ENCODE measurements at places on chromosomes 13 and 19.
A peak's percentile ranks its signal among the peaks of the same experiment; 100 is the strongest.

DNA sequence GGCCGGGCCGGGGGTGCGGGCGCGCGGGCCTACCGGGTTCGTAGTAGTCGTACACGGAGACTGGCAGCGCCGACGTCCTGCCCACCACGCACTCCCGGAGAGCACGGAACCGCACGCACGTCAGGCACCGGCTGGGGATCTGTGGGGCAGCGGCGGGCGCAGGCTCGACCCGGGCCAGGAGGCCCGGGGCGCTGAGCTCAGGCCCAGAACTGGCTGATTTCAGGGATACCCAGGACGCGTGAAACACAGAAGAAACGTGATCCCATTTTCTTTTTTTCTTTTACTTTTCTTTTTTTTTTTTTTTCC, 9.0 kb downstream of the F2RL3 start:
- no peak for DNase-seq

DNA sequence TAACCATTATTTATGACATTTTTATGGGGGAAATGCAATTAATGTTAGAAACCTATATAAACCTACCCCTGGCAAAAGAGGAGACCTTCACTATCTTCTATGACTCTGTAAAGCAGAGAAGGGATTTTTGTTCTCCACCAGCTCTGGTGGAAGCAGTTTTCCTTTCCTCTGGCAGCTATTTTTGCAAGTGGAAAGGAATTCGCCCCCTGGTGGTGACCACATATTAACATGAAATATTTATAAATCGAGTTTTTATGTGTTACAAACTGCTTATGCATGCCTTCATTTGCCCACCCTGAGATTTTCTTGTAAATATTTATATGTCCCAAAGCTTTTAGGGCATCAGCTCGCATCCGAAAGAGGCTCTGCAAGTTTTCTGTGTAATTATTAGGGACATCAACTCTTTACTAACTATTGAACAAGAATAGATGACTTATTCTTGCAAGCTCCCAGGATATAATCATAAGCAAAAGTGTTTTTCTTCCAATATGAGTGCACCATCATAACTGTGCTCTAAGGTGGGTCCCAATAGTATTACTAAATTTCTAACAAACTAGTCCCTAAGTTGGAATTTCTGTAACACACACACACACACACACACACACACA, 62.4 kb downstream of the SERTM1 start:
- DNase-seq, result peak; percentile 59

DNA sequence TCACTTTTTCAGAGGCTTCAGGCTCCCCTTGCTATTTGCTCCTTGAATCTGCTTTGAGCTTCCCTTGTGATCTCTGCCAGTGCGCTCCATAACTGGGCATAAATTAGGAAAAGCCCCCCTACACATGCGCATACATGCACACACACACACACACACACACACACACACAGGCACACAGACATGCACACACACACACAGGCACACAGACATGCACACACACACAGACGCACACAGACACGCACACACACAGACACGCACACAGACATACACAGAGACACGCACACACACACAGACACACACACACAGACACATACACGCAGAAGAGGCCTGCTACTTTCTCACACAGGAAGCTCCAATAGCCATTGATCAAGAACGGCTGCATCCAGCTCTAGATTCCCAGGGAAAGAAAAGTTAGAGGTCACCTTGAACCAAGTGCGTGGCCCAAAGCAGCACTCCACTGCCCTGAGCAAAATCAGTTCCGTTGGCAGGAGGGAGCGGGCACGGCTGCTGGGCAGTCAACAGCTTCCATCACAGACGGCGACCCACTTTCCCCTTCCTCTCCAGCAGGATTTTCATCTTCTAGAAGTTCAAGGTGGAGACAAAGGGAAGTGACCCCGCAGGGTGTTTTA, 145.6 kb downstream of the DPF1 start:
- no peak for DNase-seq

DNA sequence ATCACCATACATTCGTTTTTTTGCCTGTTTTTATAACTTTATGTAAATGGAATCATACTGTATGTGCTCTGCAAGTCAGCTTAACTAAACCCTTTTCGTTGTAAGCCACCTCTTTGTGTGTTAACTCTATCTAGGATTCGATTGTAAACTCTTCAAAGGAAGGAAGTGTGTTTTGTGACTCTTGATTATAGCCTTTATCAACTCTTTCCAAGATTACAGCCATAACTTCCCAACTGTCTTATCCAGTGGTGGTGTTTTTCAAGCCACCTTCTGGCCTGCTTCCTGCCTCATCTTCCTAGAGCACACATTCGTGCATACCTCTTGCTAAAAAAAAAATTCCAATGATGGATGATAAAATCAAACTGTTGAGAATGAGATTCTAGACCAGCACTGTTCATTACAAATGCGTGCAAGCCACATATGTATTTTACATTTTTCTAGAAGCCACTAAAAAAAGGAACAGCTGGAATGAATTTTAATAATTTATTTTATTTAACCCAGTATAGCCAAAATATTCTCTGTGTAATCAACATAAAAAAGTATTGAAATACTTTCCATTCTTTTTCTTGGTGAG, 12.0 kb upstream of the FBXL3 start:
- no peak for DNase-seq

- DNase-seq, result no peak
These were observed 692.8 kb upstream of the SGCG start for GRCh38 chr13:22487932-22488331.

GRCh38 chr19:47446534-47447469, 24.9 kb downstream of the SLC8A2 start:
- DNase-seq, result no peak

DNA sequence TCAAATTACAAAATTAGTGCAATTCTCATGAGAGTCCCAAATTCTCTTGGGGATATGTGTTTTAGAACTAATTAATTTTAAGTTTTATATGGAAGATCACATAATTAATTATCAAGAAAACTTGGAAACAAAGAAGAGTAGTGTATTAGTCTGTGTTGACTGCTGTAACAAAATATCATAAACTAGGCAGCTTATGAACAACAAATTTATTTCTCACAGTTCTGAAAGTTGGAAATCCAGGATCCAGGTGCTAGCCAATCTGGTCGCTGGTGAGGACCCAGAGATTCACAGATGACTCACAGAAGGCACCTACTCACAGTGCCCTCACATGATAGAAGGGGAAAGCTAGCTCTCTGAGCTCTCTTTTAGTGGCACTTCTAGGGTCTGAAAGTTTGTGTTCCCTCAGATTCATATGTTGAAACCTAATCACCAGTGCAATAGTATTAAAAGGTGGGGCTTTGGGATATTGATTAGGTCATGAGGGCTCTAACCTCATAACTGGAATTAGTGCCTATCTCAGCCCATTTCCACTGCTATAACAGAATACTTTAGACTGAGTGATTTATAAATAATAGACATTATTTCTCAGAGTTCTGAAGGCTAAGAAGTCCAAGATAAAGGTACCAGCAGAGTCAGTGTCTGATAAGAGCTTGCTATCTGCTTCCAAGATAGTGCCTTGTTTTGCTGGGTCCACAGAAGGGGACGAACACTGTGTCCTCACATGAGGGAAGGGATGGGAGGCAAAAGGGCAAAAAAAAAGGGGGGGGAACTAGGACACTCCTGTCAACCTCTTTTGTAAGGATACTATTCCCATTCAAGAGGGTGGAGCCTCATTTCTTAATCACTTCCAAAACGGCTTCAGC, 1.5 kb upstream of the ARGLU1 start:
- no peak for DNase-seq

- no peak for DNase-seq
These were observed at the start of gene APOE for GRCh38 chr19:44905437-44906160. APOE (plus strand) TSS chr19:44905796; CDS start chr19:44906625, 829 bp downstream.
